ENCODE measurements at places on chromosomes 1 and 21.

- peak; percentile 47 for DNase-seq
Measured at GRCh38 chr1:225866061-225866837, 15.9 kb downstream of the TMEM63A start.

DNA sequence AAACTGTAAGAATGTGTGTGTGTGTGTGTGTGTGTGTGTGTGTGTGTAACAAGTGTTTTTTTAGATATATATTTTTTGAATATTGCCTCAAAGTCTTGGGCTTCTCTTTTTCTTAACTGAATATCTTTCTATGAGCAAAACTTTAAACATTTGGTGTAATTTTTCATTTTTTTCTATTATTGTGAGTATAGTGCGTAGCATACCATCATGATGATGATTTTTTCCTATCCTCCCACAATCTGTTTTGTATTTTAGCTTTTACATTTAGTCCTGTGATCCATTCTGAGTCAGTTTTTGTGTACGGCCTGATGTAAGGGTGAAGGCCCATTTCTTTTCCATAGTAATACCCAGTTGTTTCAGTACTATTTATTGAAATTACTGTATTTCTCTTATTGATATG is 680.6 kb downstream of the TTLL7 start:
- no peak for DNase-seq

GRCh38 chr1:168636642-168637111 is 60.3 kb downstream of the XCL1 start:
- no peak for DNase-seq

DNA sequence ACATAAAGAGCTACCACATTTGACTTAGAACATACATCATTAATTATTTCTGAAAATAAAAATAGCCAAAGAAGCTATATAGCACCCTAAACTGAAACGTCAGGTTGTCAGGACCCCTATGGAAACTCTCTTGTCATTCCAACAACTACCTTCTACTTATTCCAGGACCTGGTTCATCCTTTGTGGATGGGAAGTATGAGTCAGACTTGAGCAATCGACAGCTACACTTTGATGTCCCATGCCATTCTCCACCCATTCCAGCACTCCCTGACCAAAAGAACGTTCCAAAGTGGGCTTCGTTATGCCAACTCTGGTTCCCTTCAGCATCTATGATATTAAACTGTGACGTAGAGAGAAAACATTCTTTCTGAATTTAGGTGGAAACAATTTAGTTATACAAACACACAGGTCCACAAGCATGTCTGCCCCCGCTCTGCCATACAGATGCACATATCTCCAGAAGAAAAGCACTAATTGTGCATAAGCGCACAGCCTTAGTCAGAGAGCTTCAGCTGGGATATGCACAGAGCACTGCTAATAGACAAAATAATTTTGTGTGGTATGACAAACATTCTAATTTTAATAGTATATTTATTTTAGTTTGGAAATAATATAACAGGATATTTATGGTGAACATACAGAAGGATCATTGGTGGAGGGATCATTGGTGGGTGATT is 723.1 kb upstream of the B3GALT2 start:
- no peak for DNase-seq

DNA sequence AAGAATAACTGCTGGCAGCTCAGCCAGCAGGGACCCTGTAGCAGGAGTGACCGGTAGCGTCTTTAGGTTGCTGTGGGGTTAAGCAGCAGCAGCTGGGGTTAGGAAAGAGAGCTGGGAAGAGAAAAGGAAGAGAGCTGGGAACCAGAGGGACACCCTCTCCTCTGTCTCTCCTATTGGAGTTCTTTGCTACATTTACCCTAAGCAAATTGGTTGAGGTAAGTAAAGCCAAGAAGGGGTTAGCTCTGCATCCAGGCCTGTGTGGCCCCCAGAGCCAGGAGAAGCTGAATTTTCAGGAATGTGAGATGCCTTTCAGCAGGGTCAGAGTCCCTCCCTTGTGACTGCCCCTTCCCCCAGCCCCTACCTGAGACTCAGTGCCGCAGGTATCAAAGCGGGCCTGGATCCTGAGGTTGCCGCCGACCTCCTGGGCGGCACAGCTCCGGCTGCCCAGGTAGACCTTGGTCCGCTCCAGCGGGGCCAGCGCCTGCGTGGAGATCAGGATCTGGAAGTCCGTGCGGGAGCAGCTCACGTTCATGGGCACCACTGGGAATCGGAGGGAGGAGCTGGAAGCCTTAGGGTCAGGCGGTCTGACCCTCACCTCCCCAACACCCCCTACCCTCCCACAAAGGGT is 16.4 kb downstream of the CDCP2 start:
- no peak for DNase-seq

GRCh38 chr1:150389650-150390049 is 25.7 kb downstream of the RPRD2 start:
- DNase-seq: no peak

DNA sequence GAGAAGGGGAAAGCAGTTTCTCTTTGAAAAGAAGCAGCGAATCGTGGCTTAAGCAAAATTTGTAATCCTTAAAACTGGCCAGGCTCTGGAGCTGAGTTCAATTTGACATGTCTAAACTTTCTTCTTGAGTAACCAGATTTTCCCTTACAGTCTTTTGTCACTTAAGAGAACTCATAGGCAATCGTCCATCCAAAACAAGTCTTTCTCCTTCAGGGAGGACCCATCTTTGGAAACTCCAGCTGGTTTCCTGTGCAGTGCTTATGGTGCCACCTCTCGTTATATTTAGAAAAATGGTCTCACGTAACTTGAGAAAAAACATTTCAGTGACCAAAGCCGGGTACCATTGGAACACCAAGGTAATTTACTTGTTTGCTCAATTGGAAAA is 1.8 kb upstream of the PTTG1IP start:
- no peak for DNase-seq

DNA sequence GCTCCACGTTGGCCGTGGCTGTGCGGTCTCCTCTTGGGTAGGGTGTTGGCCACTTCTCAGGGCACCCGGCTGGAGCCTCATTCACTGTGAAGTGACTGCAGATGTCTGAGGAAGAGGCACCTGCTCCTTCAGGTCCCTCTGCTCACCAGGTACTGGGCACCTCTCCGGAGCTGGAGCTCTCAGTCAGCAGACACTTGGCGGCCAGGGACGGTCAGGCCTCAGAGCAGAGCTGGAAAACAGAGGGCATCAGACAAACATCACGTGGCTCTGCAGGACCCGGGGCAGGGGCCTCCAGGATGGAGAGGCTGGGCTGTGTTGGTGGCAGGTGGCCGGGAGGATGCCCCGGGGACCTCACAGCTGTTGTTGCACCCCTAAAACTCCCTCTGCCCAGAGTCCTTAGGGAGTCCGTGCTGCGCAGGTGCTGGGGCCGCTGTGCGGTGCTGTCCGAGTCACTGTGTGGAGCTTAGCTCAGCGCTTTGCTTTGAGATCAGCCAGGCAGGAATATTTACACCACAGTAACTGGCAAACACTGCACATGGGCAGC is 59.7 kb downstream of the SLX9 start:
- DNase-seq: no peak

GRCh38 chr1:34750610-34751009 is 4.2 kb upstream of the GJB5 start:
- no peak for DNase-seq

- DNase-seq: no peak
Measured at GRCh38 chr1:241846375-241846774, 1.6 kb upstream of the EXO1 start.

DNA sequence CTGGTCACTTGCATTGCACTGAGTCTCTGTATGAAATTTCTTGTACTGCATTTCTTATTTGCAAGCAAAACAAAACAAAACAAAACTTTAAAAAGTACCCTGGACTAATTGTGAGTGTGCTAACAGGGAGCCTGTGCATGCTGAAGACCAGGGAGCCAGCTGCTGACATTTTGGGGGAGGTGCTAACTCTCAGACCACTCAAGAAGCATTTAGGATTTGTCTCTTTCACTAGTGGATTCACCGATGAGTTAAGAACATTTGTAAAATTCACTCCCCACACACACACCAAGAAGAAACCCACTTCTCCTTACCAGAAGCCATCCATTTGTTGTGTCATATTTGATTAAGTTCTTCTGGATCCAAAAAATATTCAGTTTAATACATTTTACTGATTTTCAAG is 95.7 kb upstream of the C1orf105 start:
- no peak for DNase-seq

DNA sequence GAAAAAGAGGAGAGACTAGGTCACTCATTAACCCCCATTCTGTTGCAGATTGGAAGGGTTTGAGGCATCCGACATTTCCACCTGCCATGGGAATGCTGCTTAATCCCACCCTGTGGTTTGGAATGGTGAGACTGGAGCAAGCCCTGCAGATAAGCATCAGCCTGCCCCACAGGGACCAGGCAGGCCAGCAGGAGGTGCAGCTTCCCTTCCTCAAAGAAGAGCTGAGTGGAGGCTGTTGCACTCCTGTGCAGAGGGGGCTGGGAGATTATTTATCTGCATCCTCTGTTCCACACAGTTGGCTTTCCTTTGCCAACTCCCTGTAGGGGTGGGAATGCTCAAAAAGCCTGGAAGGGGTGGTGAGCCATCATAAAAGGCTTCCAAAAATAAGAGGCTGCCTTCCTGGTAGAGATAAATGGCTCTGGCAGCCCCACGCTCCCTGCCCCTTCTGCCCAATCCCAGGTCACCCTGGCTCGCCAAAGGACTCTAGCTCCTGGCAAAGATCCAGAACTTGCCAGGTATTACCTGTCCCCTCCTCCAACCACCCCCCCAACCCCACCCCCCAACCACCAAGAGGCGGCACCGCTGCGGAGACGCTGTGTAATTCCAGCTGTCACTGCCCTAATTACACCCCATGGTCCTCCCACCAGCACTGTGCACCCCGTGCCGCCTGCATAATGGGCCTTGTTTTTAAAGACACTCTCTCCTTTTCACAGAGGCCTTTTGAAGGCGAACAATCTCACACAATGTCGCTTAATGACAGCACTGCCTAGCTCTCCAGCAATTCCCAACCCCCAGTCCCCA is 83.0 kb upstream of the ZC3H12A start:
- no peak for DNase-seq

- no peak for DNase-seq
Measured at GRCh38 chr1:174007851-174008250, 14.3 kb downstream of the RC3H1 start.

DNA sequence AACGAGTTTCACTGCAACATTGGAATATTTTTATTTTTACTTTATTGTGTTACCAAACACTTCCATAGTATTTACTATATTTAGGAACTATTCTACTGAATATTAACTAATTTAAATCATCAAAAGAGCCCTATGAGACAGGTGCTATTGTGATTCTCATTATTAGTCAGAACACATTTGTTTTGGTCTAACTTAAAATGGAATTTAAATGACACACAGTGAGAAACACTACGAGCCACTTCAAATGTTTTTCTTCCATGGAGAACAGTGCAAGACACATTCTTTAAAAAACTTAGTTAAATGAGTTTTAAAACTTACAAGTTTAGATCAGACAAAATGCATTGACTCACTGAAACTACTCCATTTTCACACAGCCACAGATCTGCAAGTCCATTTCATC is 6.6 kb upstream of the TRAF3IP3 start:
- no peak for DNase-seq

GRCh38 chr1:3283849-3284248 is 170.6 kb upstream of the ARHGEF16 start:
- no peak for DNase-seq
